ENCODE measurements at places on chromosomes 6 and 20. TPM values are rescaled to one million over a fixed set of nuclear protein-coding genes. Genes with fewer than 3 reads are reported as not detected.
A peak's percentile ranks its signal among the peaks of the same experiment; 100 is the strongest.

DNA sequence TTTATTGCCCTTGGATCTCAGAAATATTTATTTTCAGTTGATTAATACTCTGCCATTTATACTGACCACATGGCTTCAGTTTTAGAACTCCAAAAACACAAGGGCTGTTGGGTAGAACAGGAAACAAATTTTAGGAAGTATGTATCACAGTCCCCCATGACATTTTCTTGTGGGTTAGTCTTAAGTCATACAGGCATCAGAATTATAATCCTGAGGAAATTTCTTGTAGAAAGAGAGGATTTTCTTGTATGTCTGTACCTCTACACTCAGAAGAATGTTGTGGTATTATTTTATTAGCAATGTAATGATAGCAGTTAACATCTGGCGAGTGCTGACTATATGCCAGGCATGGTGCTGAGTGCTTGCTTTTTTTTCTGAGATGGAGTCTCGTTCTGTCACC lies 302.9 kb downstream of the CLIC5 start:
- H3K27ac ChIP-seq, result no peak overlapping the region
- H3K4me3 ChIP-seq, result no peak overlapping the region
- peaks cover 41% of the 10 kb centered on the region for H3K4me1 ChIP-seq
- DNase-seq, result no peak

The LINC00237 gene
- total RNA-seq, result not detected

DNA sequence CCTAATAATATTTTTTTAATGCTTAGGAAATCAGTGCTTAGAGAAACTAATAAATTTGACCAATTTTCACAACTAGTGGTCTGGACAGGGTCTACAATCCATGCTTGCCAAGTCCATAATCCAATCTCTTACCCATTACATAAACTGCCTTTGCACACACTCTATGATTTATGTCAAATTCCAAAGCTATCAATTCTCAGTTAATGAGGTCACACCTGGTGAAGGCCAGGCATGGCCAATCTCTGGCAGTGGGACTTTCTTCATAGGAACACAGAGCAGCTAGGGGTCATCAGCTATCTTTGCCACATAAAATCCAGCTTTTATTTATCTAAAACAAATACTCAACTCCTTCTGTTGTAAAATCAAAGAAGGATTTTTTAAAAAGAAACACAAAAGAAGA lies 21.2 kb downstream of the PAK5 start:
- no peak overlapping the region for H3K27ac ChIP-seq
- H3K4me3 ChIP-seq, result no peak overlapping the region
- H3K4me1 ChIP-seq, result no peaks in the 10 kb centered on the region
- peaks cover 8% of the 10 kb centered on the region for H3K36me3 ChIP-seq

DNA sequence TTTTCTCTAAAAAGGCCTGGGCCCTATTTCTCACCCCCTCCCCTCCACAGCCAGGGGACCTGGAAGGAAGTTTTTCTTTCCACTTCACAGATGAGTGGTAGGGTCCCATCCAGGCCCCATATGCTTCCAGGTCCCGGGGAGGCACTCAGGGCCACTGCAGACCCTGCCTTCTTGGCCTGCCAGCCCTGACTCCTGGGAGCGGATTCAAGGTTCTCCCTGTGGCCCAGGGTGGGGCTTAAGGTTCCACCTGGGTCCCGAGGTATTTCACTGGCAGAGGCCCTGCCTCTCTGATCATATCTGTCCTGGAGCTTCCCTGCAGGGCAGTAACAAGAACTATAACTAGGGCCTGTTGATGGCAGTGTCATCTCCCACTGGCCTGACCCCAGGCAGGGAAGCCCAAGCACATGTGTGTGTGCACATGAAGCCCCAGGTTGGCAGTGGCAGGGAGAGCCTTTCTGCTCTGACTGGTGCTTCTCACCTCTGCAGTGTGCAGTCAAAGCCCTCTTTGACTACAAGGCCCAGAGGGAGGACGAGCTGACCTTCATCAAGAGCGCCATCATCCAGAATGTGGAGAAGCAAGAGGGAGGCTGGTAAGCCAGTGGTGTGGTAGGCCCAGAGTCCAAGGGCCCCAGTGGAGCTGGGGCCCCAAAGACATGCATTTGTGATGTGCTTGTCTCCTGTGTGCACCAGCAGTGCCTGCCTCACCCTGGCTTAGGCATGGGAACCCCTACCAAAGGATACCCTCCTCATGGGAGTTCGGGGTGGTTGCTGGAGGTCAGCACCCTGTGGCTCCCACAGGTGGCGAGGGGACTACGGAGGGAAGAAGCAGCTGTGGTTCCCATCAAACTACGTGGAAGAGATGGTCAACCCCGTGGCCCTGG lies 31.2 kb downstream of the PLCG1 start:
- DNase-seq, result no peak
- 0 out of 2 replicates have a peak overlapping the region, but pooled peaks have one; percentile 12 for H3K27ac ChIP-seq
- peaks cover 11% of the 10 kb centered on the region for H3K27me3 ChIP-seq
- H3K4me3 ChIP-seq, result no peak overlapping the region
- H3K36me3 ChIP-seq, result peaks cover 34% of the 10 kb centered on the region
- peaks cover 33% of the 10 kb centered on the region for H3K4me1 ChIP-seq

GRCh38 chr6:84411060-84411629 lies 183.7 kb upstream of the CEP162 start:
- H3K36me3 ChIP-seq, result no peaks in the 10 kb centered on the region
- H3K27ac ChIP-seq, result no peak overlapping the region
- DNase-seq, result peak; percentile 69
- H3K4me1 ChIP-seq, result peaks cover 16% of the 10 kb centered on the region

GRCh38 chr6:15960740-15961634 lies 167.9 kb upstream of the MYLIP start:
- H3K36me3 ChIP-seq, result peaks cover 5% of the 10 kb centered on the region
- no peak overlapping the region for H3K4me3 ChIP-seq
- no peak for DNase-seq
- peaks cover 1% of the 10 kb centered on the region for H3K27me3 ChIP-seq
- H3K4me1 ChIP-seq, result no peaks in the 10 kb centered on the region
- no peak overlapping the region for H3K27ac ChIP-seq

- no peak overlapping the region for H3K27ac ChIP-seq
- no peak for DNase-seq
- H3K4me3 ChIP-seq, result no peak overlapping the region
- peaks cover 43% of the 10 kb centered on the region for H3K36me3 ChIP-seq
Measured at GRCh38 chr6:169380493-169380892, 126.8 kb upstream of the THBS2 start.

GRCh38 chr6:150634176-150634963 lies 34.7 kb downstream of the PLEKHG1 start:
- no peak for DNase-seq
- H3K27me3 ChIP-seq, result peaks cover 10% of the 10 kb centered on the region
- no peaks in the 10 kb centered on the region for H3K36me3 ChIP-seq

- H3K27ac ChIP-seq, result no peak overlapping the region
- H3K36me3 ChIP-seq, result 0 out of 2 replicates have a peak, but pooled peaks cover 5% of the 10 kb centered on the region
- no peak overlapping the region for H3K4me3 ChIP-seq
- no peaks in the 10 kb centered on the region for H3K4me1 ChIP-seq
Measured at GRCh38 chr20:60570481-60571277, 612.5 kb downstream of the CDH26 start.

The LY6G5C gene
- 2.7 TPM for total RNA-seq

GRCh38 chr6:157014871-157015270 lies 237.7 kb downstream of the ARID1B start:
- no peak overlapping the region for H3K4me3 ChIP-seq
- H3K27ac ChIP-seq, result no peak overlapping the region
- DNase-seq, result no peak
- no peaks in the 10 kb centered on the region for H3K27me3 ChIP-seq
- H3K36me3 ChIP-seq, result no peaks in the 10 kb centered on the region

- DNase-seq, result no peak
- H3K27me3 ChIP-seq, result no peaks in the 10 kb centered on the region
- no peaks in the 10 kb centered on the region for H3K36me3 ChIP-seq
- no peak overlapping the region for H3K4me3 ChIP-seq
- H3K4me1 ChIP-seq, result no peaks in the 10 kb centered on the region
- no peak overlapping the region for H3K27ac ChIP-seq
Measured at GRCh38 chr6:161564952-161565351, 291.1 kb upstream of the AGPAT4 start.

The KIF13A gene
- total RNA-seq, result 66.0 TPM

The CTSA gene
- 147 TPM for total RNA-seq

- peaks cover 26% of the 10 kb centered on the region for H3K27me3 ChIP-seq
- no peak overlapping the region for H3K27ac ChIP-seq
- H3K36me3 ChIP-seq, result no peaks in the 10 kb centered on the region
- H3K4me1 ChIP-seq, result peaks cover 16% of the 10 kb centered on the region
Measured at GRCh38 chr6:30006170-30007131, 54.6 kb upstream of the POLR1H start.

DNA sequence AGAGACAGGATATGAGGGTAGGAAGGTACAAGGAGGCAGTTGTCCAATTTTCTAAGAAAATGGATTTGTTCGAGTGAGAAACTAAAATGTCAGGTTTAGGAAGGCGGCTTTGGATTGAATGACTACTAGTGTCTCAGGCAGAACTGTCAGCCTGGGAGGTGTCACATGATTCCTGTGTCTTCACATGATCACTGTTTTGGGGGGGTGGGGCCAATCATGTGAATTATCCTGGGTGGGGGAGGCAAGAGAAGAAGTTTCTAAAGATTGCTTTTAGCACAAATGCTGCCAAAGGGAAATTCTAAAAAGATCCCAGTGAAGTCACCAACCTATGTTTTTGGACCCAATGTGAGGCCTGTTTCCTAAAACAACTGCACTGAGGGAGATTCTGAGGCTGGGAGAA lies 2.3 kb downstream of the SIRPA start:
- H3K27me3 ChIP-seq, result no peaks in the 10 kb centered on the region
- no peak overlapping the region for H3K4me3 ChIP-seq
- H3K4me1 ChIP-seq, result peaks cover 38% of the 10 kb centered on the region
- peak overlapping the region; percentile 22 for H3K27ac ChIP-seq

The DLL1 gene
- 0.75 TPM for total RNA-seq

DNA sequence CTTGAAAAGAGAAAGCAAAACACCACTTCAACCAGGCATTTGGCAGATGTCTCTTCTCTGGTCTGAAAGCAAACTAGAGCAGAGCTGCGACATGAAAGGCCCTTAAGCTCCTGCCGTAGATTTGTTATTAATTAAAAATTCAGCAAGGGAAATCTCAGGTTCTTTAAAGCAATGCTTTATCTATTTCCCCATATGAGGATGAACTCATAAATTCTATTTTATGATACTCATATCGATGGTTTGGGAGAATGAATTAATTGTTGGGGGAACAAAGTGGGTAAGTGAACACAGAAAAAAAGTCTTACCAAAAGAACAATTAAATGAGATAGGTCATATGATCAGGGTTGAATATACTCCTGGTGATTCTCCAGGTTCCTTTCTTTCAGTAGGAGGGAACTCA lies 464.7 kb upstream of the SLC35B3 start:
- DNase-seq, result no peak
- H3K4me1 ChIP-seq, result no peaks in the 10 kb centered on the region
- no peaks in the 10 kb centered on the region for H3K27me3 ChIP-seq
- no peak overlapping the region for H3K27ac ChIP-seq
- H3K36me3 ChIP-seq, result no peaks in the 10 kb centered on the region

GRCh38 chr6:55578537-55579363 lies at the start of gene HMGCLL1:
Gene HMGCLL1, minus strand, starts transcription at chr6:55579192. Its CDS starts 137 bp downstream, at chr6:55579055.
- no peak within 1 kb of the TSS for H3K27ac ChIP-seq
- no peaks in the 10 kb centered on the region for H3K4me1 ChIP-seq
- H3K36me3 ChIP-seq, result no peaks in the 10 kb centered on the region

GRCh38 chr6:16216501-16217155 lies 21.8 kb upstream of the GMPR start:
- peaks cover 23% of the 10 kb centered on the region for H3K4me1 ChIP-seq
- DNase-seq, result no peak
- peak overlapping the region; percentile 55 for H3K27ac ChIP-seq
- peak overlapping the region; percentile 10 for H3K4me3 ChIP-seq

GRCh38 chr20:36339646-36340592 lies 33.8 kb downstream of the DLGAP4 start:
- no peaks in the 10 kb centered on the region for H3K4me1 ChIP-seq

- H3K36me3 ChIP-seq, result peaks cover 5% of the 10 kb centered on the region
- H3K4me1 ChIP-seq, result no peaks in the 10 kb centered on the region
- no peaks in the 10 kb centered on the region for H3K27me3 ChIP-seq
Measured at GRCh38 chr6:62345962-62346689, 60.1 kb upstream of the KHDRBS2 start.

The UST gene
- total RNA-seq, result 13.0 TPM

DNA sequence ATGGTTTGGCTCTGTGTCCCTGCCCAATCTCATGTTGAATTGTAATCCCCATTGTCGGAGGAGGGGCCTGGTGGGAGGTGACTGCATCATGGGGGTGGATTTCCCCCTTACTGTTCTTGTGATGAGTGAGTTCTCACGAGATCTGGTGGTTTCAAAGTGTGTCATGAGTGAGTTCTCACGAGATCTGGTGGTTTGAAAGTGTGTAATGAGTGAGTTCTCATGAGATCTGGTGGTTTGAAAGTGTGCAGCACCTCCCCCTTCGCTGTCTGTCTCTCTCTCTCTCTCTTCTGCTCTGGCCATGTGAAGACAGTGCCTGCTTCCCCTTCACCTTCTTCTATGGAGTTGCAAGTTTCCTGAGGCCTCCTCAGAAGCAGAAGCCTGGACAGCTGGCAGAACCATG lies 87.6 kb downstream of the MYLK4 start:
- no peak for DNase-seq
- no peak overlapping the region for H3K4me3 ChIP-seq
- H3K27me3 ChIP-seq, result peaks cover 14% of the 10 kb centered on the region
- H3K36me3 ChIP-seq, result no peaks in the 10 kb centered on the region
- no peak overlapping the region for H3K27ac ChIP-seq

- DNase-seq, result no peak
- no peaks in the 10 kb centered on the region for H3K36me3 ChIP-seq
- H3K27ac ChIP-seq, result no peak overlapping the region
- H3K4me3 ChIP-seq, result no peak overlapping the region
- H3K27me3 ChIP-seq, result no peaks in the 10 kb centered on the region
- no peaks in the 10 kb centered on the region for H3K4me1 ChIP-seq
Measured at GRCh38 chr6:29502597-29502996, 14.8 kb upstream of the MAS1L start.

GRCh38 chr6:79461205-79461604 lies 76.0 kb downstream of the LCA5 start:
- no peak overlapping the region for H3K27ac ChIP-seq
- no peak for DNase-seq
- H3K4me3 ChIP-seq, result no peak overlapping the region
- H3K4me1 ChIP-seq, result no peaks in the 10 kb centered on the region
- no peaks in the 10 kb centered on the region for H3K36me3 ChIP-seq

The GPR63 gene
- 1.3 TPM for total RNA-seq

GRCh38 chr20:59774204-59774641 lies 159.2 kb downstream of the SYCP2 start:
- no peak overlapping the region for H3K4me3 ChIP-seq
- peaks cover 1% of the 10 kb centered on the region for H3K27me3 ChIP-seq
- no peak overlapping the region for H3K27ac ChIP-seq

GRCh38 chr6:34143196-34143883 lies 2.5 kb downstream of the GRM4 start:
- H3K4me3 ChIP-seq, result no peak overlapping the region
- DNase-seq, result no peak
- no peaks in the 10 kb centered on the region for H3K4me1 ChIP-seq
- H3K36me3 ChIP-seq, result no peaks in the 10 kb centered on the region
- peaks cover 41% of the 10 kb centered on the region for H3K27me3 ChIP-seq

DNA sequence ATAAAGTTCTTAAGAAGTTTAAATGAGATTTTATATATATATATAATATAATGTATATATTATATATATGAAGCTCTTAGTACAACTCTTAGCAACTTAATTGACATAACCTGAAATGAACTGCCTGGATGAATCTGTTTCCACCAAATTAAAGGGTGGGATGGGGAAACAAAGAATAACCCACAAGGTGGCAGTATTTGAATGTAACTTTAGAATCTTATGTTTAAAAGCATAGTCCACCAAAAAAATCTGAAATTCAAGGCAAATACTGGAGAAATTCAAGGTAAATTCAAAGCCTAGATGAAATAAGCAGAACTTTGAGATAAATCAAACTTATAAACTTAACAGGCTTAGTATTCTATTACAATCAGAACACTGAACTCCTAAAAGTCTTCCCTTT lies 4.4 kb upstream of the IBTK start:
- H3K4me3 ChIP-seq, result no peak overlapping the region
- H3K27ac ChIP-seq, result no peak overlapping the region
- H3K36me3 ChIP-seq, result peaks cover 1% of the 10 kb centered on the region
- H3K4me1 ChIP-seq, result peaks cover 27% of the 10 kb centered on the region
- DNase-seq, result peak; percentile 57

All from HFFc6 (cell line).